GM13977 (cell line): ENCODE measurements at places on chromosomes 1 and 21.

- DNase-seq: no peak
These were observed 681.5 kb downstream of the MATN1 start for GRCh38 chr1:30041741-30042437.

DNA sequence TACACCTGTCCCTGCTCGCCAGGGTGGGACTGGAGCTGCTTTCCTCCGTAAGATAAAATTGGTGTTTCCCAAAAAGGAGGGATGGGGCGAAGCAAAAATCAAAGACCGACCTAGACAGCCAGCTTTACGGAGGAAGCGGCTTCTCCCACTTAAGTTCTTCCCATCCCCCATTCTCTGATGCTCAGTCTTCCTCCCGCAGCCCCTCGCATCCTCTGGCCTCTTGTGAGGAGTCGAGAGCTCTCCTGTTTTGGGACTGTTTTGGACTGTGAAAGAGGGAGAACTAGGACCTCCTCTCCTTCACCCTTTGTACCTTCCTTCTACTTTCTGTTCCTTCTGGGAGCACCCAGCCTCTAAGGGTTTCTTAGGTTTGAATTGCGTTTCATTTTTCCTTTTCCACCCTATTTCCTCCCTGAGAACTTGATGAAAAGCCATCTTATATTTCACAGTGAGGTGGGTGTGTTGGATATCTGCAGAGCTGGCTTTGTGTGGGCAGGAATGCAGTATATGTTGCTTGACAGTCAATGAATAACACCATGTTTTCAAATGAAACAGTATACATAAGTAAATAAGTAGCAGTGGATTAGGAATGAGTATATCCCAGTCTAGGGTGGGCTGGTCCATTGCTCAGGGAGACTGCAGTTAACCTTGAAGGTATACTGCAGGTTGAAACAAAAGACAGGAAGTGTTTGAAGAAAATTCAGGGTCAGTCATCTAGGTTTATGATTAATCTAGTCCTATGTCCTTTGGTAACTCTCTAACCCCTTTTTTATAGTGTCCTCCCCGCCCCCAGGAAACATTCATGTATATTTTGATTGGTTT lies 848 bp downstream of the CTTNBP2NL start:
- DNase-seq: no peak

DNA sequence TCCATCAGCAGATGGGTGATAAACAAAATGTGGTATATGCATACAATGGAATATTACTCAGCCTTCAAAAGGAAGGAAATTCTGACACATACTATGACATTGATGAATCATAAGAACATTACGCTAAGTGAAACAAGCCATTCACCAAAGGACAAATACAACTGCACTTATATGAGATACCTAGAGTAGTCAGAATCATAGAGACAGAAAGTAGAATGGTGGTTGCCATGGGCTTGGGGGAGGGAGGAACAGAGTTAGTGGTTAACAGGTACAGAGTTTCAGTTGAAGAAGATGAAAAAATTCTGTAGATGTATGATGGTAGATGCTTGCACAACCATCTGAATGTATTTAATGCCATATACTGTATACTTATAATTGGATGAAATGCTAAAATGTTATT lies 39.1 kb upstream of the KCNK2 start:
- DNase-seq: no peak

- no peak for DNase-seq
These were observed 176.5 kb downstream of the C1orf21 start for GRCh38 chr1:184563308-184563707.

DNA sequence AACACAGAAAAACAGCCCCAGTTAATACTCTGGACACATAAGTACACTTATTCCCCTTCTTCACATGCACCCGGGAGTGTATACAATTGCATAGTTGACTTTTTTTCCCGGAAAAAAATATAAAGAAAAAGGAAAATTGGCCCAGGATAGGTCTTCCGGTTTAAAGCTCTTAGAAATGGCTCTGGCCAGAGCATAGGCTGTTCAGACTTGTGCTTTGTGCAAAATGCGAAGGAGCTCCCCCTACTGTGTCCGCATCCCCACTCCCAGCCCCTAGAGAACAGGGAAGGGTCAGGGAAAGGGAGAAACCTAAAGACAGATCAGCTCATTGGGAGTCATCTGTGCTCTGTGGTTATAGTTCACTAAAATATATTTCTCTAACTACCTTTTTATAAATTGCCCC lies 5.5 kb upstream of the MTMR11 start:
- DNase-seq: no peak

GRCh38 chr1:111476761-111477309 lies 3.1 kb downstream of the C1orf162 start:
- peak; percentile 40 for DNase-seq

DNA sequence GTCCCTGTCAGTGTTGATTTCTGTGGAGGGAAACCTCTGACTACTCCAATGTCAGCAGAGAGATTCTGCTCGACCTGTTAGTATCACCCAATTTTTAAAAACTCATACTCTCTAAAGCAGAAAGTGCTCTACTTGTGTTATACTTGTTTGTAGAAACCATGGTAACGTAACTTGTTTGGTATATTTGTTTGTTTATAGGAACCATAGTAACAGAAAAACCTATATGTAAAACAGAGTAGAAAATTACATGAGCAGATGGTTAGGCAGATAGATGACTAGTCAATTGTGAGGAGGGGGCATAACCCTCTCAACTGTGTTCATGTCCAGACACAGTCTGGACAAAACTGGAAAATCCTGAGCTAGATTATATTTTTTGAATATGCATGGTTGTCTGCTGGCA lies 6.7 kb downstream of the TRIM45 start:
- no peak for DNase-seq

- no peak for DNase-seq
These were observed 44.4 kb upstream of the TTC34 start for GRCh38 chr1:2845869-2846268.

DNA sequence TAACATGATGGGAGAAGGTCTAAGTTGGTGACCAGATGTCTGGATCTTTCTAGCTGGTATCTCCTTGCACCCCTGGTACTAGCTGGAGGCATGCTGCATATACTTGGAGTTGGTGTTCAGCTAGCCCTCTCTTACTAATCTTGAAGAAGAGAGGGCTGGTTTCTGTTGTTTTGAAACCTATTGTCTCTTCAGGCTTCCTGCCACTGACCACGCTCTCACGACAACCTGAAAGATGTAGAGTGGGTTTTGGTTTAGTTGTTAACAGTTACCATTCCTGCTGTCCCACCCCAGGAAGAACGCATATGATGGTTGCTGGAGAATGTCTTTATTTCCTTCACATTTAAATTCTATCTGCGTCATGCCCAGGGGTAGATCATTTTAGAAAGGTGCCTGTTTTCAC lies 3.6 kb downstream of the MAN1C1 start:
- peak; percentile 58 for DNase-seq

DNA sequence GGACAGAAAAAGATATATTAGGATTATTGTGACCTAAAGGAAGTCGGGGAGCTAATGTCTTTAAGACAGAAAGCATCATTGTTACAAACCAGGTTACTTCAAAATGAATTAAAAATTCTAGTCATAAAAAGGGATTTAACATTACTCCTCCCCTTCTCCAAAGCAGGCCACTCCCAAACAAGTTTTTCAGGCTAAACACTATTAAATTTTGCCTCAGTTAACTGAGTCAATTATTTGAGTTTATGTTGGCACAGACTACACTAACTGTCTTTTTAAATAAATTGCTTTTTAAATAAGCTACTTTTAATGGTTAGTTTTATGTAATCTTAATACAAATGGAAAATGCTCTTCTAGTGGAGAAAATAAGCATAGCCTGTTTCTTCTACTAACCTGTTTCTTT lies 395.0 kb upstream of the DUSP10 start:
- DNase-seq: no peak

DNA sequence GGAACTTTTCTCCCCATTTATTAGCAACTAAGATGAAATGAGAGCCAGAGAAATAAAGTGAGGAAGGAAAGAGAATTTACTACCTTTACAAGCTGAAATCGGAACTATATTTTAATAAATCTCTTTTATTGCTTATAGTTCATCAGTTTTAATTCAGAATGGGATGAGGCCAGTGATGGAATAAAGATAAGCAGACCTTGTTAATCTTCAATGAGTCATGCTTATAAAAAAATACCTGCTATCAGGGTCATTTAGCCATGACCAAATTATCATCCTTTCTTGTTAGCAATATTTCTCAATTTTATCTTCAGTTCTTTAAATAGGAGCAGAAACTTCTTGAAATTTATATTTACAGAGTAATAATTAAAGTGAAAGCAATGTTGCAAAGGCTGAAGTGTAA lies 26.1 kb downstream of the RGS4 start:
- DNase-seq: no peak

DNA sequence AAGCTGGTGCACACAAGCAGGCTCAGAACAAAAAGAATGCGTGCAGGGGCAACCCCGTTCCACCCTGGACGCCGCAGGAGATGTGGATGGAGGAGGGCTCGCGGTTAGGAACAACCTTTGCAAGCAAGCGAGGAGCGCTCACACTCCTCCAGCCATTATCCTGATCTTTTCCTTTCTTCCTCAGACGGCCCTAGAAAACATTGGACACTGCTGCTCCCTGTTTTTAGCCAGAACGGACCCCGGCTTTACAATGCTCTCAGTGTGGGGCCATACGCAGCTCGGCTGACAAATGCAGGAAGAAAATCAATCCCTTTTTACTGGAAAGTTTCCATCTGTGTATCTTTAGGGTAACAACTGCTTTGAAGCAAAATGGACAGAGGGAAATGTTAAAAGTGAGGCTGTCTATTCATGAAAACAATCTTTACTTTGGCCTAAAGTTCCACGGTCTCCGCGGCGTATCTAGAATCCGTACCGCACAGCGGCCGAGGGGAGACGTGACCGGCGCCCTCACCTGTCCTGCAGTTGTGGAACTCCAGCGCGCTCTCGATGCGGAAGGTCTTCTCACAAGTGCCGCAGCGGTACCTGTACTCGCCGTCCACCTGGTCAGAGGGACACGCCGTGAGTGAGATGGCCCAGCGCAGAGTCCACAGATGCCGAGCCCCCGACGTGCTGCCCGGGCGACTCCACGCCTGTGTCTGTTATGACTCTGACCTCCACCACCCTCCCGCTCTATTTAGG lies 44.0 kb downstream of the PRDM15 start:
- DNase-seq: no peak

- DNase-seq: no peak
These were observed 55.2 kb downstream of the PCNX2 start for GRCh38 chr1:233240371-233240770.

GRCh38 chr1:20291645-20292084 lies 990 bp downstream of the VWA5B1 start:
- DNase-seq: no peak

DNA sequence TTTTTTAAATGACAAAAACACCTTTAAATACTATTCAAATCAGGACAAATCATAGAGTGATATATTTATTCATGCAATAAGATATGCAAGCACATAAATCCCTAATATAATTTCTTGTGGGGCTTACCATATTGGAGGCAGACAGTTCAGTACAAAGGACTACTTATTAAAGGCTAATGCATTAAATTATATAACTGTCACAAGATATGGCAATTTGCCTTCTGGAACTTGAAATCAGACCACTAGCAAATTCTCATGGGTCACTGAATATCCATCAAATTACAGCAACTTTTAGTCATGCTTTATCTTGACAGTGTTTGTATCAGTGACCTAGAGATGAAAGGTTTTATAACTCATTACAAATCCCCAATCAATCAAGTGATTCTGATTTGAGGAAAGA lies 54.1 kb upstream of the NCAM2 start:
- no peak for DNase-seq

- DNase-seq: no peak
These were observed 62.9 kb downstream of the SEC16B start for GRCh38 chr1:177907000-177907399.

- DNase-seq: no peak
These were observed 6.3 kb upstream of the FOXD2 start for GRCh38 chr1:47431534-47431933.
